Stimulated activated CD8-positive, alpha-beta memory T cell treated with anti-CD3 and anti-CD28 coated beads, Interleukin-12 subunit alpha, Interleukin-12 subunit beta, amount 100 ng/mL, for 1 hour (primary cell): ENCODE measurements at places on chromosomes 1 and 21.

- no peak for DNase-seq
Observed at GRCh38 chr1:101453844-101454243, 217.0 kb downstream of the S1PR1 start.

GRCh38 chr1:225766967-225767633 is 10.5 kb upstream of the SRP9 start:
- DNase-seq, result no peak

GRCh38 chr1:200310824-200311223 is 99.0 kb downstream of the ZNF281 start:
- no peak for DNase-seq

GRCh38 chr1:54317084-54317483 is 89.1 kb downstream of the SSBP3 start:
- no peak for DNase-seq

DNA sequence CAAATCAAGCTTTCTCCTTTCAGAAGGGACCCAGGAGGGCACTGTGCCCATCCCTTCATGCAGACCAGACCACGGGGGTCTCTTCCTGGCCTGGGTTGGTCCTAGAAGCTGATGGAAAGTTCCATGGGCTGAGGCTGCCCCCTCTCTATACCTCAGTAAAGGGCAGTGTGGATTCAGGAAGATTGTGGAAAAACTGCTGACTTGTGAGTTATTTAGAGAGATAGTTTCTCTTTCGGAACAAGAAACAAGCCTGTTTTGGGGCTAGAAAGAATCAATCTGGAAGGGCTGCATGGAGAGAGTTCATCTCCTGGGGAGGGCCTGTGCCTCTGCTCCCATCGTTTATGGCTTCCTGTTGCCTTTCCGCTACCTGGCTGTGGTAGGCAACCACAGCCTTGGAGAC is 803 bp downstream of the CHIT1 start:
- DNase-seq, result no peak

- DNase-seq, result no peak
Observed at GRCh38 chr1:188949701-188950100, 1528.0 kb downstream of the BRINP3 start.

DNA sequence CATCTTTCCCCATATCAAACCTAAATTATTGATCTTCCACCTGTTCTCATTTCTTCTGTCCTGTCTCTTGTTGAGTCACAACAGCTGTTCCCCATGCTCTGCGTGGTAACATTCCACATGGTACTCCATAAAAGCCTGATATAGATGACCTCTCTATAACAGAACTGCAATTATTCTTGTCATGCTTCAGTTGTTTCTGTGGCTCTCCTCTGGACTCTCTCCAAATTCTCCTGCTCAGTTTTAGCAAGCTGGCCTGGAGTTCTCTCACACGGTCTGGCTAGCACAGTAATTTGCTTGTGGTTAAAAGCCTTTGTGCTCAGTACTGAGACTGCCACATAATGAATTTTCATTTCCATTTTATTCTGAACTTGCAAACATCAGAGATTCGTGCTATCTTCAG is 10.6 kb upstream of the LRRC39 start:
- DNase-seq, result no peak

DNA sequence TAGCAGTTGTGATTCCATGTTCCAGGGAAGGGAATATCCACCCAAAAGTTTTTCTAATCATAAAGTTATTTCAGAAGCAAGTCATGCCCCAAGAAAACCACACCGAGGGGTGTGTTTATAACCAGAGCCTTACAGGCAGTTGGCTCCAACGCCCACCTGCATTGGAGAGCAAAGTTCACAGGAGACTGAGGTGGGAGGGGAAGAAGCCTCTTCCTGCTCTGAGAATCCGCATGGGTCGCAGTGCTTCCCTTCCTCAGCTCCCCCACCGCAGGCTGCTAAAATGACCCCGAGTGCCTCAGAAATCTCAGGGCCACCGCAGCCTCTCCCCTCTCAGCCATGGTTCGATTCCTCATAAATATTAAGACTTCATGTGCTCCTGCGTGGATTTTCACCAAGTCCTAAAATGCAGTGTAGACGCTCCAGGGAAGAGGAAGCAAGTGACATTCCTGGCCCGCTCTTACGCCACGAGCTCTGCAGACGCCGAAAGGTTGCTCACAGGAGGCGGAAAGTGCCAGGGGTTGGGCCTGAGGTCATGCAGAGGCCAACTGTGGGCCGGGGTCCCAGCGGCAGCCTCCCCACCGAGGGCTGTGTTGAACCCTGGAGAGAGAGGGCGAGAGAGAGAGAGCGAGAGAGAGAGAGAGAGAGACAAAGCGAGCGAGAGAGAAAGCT is 13.4 kb upstream of the SPSB1 start:
- no peak for DNase-seq

- DNase-seq, result no peak
Observed at GRCh38 chr1:67850611-67851075, 17.4 kb upstream of the GNG12 start.

DNA sequence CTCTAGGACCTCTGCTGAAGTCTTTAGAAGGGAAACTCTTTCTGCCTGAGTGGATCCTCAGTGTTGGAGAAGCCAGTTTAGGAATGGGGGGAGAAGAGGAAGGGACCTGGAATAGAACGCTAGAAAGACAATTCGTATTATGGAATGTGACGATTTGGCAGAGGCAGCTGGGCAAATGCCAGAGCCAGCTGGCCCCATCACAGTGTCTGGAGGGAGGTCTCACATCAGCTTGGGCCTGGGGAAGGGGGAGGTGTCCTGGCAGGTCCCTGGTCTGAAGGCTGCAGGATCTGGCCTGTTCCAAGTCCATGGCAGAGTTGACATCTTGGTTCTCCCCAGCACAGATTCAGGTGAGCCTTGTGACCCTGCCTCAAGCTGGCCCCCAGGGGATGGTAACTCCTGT is 11.3 kb downstream of the TMCC2 start:
- no peak for DNase-seq

DNA sequence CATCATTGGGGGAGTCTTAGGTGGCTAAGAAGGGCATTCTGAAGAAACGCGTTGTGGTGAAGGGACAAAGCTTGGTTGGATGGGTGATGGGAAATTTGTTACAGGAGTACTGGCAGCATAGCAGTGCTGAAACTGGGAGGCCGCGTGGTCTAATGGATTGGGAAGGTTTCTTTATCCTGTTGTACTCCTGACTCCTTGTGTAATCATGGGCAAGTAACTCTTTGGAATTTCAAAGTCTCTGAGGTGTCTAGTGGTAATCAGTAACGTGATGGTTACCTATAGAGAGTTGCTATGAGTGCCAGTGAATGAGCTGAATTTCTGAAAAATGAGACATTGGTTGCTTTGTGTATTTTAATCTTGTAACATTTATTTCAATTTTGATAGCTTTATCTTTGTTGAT is 18.5 kb downstream of the DONSON start:
- no peak for DNase-seq

DNA sequence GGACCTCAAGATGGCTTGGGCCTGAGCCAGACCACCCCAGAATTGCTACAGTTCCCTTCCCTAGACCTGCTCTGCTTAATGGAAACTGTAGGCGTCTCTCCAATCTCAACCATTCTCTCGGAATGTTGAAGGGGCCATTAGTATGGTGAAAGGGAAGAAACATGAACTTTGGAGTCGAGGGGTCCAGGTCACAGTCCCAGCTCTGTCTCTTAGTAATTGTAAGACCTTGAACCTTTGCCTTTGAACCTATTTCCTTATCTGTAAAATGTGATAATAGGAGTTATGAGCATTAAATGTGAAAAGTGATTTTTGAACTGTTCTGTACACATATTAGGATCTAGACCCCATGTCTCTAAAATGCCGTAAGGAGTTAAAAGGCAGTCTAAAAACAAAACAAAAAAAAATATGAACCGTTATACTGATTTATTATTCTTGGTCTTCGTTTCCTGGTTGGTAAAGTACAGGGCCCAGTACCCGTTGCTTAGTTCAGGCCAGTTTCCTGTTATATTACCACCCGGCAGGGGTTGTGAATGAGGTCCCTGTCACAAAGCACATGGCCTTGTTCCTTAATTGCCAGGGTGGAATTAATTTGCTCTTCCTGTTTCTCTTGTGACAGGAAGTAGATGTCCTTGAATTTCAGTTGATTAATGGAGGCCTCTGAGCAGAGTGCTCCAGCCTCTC is 42.3 kb downstream of the TCEANC2 start:
- no peak for DNase-seq

DNA sequence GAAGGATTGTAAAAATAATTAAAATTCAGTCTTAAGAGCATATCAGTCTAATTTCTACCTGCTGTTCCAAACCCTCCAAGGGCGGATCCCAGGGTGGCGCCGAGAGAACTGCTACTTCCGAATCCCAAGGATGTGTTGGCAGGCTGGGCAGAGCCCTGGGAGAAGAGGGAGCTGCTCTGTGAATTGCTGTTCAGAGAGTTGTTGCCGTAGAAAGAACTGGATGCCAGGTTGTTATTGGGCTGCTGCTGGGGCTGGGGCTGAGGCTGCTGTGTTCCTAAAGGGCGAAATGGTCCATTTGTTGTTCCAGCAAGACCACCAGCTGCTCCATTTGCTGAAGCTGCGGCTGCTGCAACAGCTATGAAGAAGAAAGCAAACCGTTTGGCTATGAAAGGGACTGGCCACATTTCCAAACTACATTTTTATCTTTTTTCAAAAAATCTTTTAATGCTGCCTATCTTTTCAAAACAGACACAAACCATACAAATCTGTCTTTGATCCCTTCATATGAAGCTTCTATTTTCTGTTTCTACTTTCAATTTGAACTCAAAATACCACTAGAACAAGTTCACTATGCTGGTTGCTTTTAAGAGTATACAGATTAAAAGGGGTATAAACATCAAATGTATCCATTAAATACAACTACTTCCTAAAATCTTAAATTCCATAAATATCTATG is 57.5 kb upstream of the SDC3 start:
- DNase-seq, result no peak

DNA sequence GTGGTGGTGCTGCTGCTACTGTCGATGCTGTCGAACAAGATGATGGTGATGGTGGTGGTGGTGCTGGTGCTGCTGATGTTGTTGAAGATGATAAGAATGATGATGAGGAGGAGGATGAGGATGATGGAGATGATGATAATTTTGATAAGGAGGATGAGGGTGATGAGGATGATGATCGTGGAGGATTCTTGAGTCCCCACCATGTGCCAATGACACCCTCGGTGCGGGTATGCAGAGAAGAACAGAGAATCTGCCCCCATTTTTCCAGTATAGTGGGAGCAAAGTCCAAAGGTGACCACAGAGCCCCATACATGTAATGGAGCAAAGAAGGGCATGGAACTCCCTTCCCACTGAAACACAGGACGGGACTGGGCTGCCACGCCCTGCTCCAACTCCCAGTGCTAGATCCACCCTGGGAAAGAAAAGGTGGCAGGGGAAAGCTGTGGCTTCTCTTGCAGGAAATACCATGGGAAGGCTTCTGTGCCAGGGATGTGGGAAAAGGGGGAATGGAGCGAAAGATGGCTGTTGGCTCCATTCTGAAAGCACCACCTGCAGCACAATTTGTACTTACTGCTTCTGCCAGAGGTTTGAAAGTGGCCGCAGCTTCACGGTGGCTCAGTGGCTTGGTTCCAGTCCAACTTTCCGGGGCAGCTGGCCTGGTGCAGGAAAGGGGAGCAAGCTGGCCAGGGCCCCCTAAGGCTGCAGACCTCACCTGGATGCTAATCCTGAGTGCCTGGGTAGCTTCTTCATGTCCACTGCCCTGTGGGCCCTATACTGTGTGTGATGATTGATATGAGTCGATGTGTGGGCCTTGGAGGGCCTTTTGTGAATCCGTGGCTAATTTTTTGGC is 387.2 kb upstream of the VAMP3 start:
- no peak for DNase-seq

- no peak for DNase-seq
Observed at GRCh38 chr1:232474826-232475225, 155.1 kb downstream of the SIPA1L2 start.

DNA sequence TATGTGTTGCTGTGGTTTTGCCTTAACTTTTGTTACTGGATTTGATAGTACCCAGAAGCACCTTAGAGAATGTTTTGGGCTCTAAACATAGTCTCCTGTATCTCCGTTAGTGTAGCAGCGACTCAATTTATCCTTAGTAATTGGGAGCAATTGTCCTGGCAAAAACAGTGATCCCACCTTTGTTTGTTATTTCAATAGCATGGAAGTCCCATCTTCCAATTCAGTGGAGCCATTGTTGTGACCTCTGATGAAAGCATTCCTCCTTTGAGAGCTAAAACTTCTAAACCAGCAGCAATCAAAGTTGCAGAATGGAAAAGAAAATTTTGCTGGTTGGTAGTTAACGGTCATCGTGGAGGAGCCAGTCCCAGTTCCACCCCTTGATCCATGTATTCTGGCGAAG is 34.7 kb downstream of the RTCA start:
- DNase-seq, result no peak

- no peak for DNase-seq
Observed at GRCh38 chr1:167515893-167516321, 2.4 kb downstream of the CD247 start.

DNA sequence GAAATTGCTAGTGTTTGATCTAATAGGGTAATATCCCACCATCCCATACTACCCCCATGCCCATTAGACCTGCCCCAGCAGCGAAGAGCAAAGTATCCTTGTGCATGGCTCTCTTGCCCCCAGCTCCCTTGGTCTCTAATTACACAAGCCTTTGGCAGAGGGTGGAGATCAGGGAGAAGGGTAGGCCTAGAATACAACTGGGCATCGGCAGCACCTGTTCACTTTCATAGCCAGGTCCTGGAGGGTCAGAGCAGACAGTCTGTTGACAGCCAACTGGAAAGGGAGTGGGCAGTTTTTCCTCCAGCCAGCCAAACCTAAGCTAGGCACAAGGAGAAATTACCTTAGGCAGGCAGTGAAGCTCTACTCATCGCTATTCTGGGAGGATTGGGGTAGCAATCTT is 2.7 kb upstream of the PIGC start:
- DNase-seq, result no peak

GRCh38 chr1:31374511-31375196 is 1.8 kb upstream of the FABP3 start:
- DNase-seq, result no peak

GRCh38 chr1:17529381-17529780 is 10.1 kb upstream of the ARHGEF10L start:
- DNase-seq, result no peak

- DNase-seq, result no peak
Observed at GRCh38 chr1:1545946-1546737, 5.7 kb upstream of the TMEM240 start.
